Hematopoietic multipotent progenitor cell treated with erythropoietin and hydrocortisone succinate and interleukin-3 and kit ligand, for 17 days (in vitro differentiated cells): ENCODE measurements at places on chromosomes 16 and 17.

GRCh38 chr16:55698946-55699345 lies 43.2 kb downstream of the SLC6A2 start:
- DNase-seq = no peak

- DNase-seq = no peak
Observed at GRCh38 chr17:55563363-55563762, 52.1 kb upstream of the SMIM36 start.

DNA sequence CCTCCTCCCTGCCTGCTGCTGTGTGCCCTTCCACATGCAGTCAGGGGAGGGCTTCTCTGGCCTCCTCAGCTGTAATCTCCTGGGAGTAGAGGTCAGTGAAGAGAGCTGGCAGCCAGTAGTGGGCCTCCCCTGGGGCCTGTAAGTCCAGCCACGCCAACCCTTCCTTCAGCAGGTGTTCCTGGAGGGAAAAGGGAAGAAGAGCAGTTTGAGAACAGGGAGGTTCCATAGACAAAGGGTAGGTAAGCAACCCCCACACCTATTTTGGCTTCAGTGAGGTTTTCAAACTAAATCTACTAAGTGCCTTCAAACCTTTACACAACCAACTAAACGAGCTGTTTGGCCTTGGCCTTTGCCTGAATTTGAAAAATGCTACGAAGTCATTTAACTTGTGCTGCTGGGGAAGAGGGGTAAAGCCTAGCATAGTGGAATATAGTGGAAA lies 14.2 kb downstream of the SNF8 start:
- no peak for DNase-seq

- DNase-seq = peak; percentile 62
Observed at GRCh38 chr16:22077700-22078313, 14.5 kb upstream of the VWA3A start.

- DNase-seq = no peak
Observed at GRCh38 chr17:336110-337021, 16.2 kb downstream of the RPH3AL start.

- peak; percentile 39 for DNase-seq
Observed at GRCh38 chr16:31477220-31478216, 5.4 kb upstream of the SLC5A2 start.

DNA sequence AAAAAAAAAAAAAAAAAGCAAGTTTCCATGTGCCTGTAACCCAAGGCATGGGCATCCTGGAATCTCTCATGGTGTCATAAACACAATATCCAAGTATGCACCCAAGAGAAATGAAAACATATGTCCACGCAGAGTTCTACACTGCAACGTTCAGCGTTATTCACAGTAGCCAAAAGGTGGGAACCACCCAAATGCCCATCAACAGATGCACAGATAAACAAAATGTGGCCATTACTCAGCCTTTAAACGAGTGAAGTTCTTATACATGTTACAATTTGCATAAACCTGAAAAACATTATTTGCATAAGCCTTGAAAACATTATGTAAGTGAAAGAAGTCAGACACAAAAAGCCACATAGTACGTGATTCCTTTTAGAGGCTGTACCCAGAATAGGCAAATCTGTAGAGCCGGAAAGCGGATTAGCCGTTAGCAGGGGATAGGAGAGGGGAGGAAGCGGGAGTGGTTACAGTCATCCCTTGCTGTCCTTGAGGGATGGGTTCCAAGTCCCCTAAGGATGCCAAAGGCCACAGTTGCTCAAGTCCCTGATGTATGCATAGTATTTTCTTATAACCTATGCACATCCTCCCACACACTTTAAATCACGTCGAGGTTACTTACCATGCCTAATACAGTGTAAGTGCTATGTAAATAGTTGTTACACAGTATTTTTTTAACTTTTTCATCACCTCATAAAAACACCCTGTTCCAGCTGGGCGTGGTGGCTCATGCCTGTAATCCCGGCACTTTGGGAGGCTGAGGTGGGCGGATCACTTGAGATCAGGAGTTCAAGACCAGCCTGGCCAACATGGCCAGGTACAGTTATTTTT lies 47.3 kb upstream of the DNAH17 start:
- DNase-seq = no peak

DNA sequence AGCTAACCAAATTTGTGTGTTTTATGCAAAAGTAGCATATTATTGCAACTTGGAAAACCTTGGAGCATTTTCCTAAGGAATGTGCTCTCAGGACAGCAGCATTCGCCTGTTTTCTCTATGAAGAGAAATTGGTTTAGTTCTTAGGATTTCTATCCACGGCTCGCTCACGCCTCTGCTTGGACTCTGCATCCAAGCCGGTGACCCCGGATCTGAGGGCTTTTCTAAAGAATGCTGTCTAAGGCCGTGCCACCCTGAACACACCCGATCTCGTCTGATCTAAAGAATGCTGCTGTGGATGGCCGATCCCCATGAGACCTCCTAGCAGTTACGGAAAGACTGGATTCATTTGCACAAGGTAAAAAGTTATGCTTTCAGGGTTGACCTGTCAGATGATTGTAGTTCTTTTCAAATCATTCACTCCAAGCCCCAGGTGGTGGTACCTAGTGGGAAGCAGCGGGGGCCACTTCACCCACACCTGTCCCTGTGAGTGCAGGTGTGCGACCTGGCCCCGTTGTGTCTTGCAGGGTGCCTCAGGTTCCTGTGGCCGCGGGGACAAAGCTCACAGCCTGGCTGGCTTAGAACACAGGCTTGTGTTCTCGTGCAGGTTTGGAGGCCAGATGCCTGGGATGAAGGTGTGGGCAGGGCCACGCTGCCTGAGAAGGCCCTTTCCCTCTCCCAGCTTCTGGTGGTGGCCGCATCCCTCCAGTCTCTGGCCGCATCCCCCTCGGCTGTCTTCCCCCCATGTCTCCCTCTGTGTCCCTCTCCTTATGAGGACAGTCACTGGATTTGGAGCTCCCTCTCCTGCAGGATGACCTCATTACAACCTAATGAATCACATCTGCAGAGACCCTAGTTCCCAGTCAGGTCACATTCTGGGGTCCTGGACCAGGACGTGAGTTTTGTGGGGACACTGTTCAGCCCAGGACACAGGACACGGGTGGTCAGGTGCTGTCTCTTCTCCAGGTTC lies 71.1 kb downstream of the BANP start:
- no peak for DNase-seq
